Neural progenitor cell (in vitro differentiated cells): ENCODE measurements at places on chromosomes 6 and 20. TPM values are rescaled to one million over a fixed set of nuclear protein-coding genes. Genes with fewer than 3 reads are reported as not detected.

Gene WFDC8
- not detected in 2 replicates for total RNA-seq

Gene ZNF165
- total RNA-seq, result 1.9 and 2.1 TPM in 2 replicates

Gene CNBD2
- 4.4 and 6.1 TPM in 2 replicates for total RNA-seq

Gene IP6K3
- total RNA-seq, result 2.9 and 4.6 TPM in 2 replicates

Gene LGSN
- total RNA-seq, result 0.09 and 0.40 TPM in 2 replicates

Gene NXT1
- 14.6 and 32.4 TPM in 2 replicates for total RNA-seq

Gene TCF15
- total RNA-seq, result 0.07 and 1.4 TPM in 2 replicates

Gene PTCRA
- not detected in 2 replicates for total RNA-seq

Gene ELOVL4
- total RNA-seq, result 11.6 and 17.2 TPM in 2 replicates

Gene TEAD3
- 9.7 and 23.5 TPM in 2 replicates for total RNA-seq

Gene MYB
- 3.0 and 3.3 TPM in 2 replicates for total RNA-seq

Gene NRSN1
- 0.19 and 0.31 TPM in 2 replicates for total RNA-seq

Gene REM1
- total RNA-seq, result not detected in 2 replicates

Gene SSTR4
- total RNA-seq, result not detected in 2 replicates

Gene QKI
- total RNA-seq, result 212 and 216 TPM in 2 replicates

Gene CPXM1
- total RNA-seq, result 76.3 and 169 TPM in 2 replicates

Gene CALHM4
- total RNA-seq, result not detected in 2 replicates
